Activated B cell treated with CpG ODN at 0.5 μM for 24 hours (primary cell): ENCODE measurements at places on chromosomes 6 and 20. TPM values are rescaled to one million over a fixed set of nuclear protein-coding genes. Genes with fewer than 3 reads are reported as not detected.

GRCh38 chr6:32761072-32761471 lies 2.3 kb downstream of the HLA-DQB2 start:
- no peak for DNase-seq

GRCh38 chr6:167510648-167511047 lies 185.8 kb downstream of the TTLL2 start:
- no peak for DNase-seq

DNA sequence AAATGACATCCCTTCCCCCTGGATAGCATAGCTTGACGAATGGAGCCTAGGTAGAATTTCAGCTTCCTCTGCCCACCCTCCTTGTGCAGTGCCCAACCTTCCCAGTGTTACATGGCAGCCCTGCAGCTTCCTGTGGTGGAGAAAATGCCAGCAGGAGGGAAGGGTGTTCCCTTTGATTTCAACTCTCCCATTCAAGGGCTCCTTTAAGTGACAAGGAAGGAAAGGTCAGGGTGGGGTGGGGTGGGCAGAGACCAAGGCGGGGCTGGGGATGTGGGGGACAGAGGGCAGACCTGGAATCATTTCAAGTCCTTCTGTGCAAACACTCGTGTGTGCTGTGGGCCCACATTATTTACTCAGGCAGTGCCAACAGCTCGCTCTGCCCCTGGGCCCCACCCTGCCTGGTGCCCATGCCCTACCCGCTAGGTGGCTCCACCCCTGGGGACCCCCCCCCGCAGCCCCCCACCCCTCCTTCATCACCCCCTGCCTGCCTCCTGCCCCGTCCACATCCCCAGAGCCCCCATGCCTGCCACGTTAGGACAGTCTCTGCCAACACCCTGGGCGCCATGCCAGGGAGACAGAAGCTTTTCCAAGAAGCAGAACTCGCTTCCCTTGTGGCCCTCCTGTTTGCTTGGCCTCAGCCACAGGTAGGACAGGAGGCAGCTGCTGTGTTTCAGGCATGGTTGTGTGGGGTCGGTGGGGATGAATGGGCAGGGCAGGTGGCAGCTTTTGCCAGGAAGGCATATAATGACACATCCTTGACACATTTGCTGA lies 9.4 kb downstream of the SPDEF start:
- no peak for DNase-seq

LY6G6F gene
- not detected in 2 replicates for total RNA-seq

DNA sequence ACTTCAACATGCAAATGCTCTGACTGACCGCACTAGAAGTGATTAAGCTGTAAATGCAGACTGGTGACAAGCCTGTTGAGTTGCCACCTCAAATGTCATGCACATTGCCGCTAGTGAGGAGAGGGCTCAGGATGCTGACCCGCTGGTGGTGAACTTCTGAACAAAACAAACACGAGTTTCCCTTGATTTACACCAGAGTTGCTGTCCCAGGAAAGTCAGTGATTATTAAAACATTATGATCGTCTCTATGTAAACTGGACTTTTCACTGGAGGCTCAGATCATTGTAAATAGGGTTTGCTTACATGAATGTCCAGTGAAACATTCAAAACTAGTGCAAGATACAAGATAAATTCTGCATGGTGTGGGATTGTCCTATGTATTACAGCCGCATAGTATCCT lies 420.1 kb downstream of the PREX1 start:
- no peak for DNase-seq

DNA sequence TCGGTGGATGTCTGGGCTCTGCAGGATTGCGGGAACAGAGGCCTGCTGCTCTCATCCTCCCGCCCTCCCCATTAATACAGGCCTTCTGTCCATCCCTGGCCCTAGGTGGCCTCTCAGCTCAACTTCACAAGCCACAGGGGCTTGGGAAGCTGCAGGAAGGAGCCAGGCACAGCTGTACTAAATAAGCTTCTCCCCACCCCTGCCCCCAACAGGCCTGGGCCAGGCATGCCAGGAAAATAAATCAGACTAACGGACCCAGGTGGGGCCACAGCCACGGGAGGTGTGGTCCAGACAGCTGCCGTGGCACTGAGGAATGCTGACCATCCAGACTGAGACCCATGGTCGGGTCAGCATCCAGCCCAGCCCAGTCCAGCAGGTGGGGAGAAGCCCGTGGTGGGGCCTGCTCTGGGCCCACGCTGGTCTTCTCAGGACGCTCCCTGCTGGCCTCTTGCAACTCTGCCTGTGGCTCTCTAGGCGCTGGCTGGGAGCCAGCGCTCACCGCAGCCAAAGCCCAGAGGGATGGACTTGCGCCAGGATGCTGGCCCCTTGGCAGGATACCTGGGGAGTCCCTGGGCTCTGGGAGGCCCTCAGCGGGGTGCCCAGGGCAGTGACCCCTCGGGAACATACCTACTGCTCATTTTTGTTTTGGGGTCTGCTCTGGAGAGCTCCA lies 8.6 kb upstream of the YTHDF1 start:
- no peak for DNase-seq

COL21A1 gene
- total RNA-seq, result not detected in 2 replicates

MUC22 gene
- total RNA-seq, result not detected in 2 replicates

ARMC2 gene
- total RNA-seq, result 3.5 and 4.3 TPM in 2 replicates

RCAN2 gene
- not detected in 2 replicates for total RNA-seq

GRCh38 chr6:29451471-29452193 lies 5.2 kb downstream of the OR11A1 start:
- no peak for DNase-seq

TJAP1 gene
- 36.0 and 45.3 TPM in 2 replicates for total RNA-seq

GRCh38 chr6:44869321-44869897 lies 458.7 kb upstream of the RUNX2 start:
- no peak for DNase-seq

GRCh38 chr20:51385646-51386530 lies 156.6 kb downstream of the NFATC2 start:
- DNase-seq, result no peak

GRCh38 chr6:18260448-18261106 lies 3.8 kb downstream of the DEK start:
- peak; percentile 42 for DNase-seq
